Endodermal cell (in vitro differentiated cells): ENCODE measurements at places on chromosomes 6 and 20.
A peak's percentile ranks its signal among the peaks of the same experiment; 100 is the strongest.

DNA sequence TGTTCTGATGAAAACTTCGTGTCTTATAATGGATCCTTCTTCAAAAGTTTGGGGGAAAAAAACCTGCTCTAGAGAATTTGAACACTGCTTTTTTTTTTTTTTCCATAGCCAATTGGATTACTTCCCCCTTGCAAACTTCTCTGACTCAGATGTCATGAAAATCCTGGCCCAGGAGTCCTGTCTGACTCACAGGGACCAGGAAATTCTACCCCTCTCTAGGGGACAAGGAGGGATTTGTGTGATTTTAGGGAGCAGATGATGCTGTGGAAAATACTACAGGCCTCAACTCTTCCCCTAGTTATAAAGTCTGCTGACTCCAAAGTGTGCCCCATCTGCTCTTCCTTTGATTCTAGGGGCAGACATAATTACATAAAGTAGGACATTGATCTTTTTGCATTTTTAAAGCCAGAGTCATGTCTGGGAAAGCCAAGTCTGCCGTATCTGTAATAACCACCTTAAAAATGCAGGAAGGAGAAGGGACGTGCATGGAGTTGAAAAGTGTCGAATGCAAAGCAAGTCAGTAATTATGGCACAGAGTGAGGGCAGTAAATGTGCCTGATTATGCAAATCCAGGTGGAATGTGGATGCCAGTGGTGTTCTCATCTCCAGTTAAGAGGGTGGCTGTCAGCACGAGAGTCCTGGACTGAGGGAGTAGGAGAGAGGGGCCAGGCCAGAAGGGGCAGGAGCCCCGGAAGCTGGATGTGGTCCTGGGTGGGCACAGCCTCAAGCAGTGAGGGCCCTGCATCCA, 144.3 kb upstream of the SULF2 start:
- no peak for DNase-seq

DNA sequence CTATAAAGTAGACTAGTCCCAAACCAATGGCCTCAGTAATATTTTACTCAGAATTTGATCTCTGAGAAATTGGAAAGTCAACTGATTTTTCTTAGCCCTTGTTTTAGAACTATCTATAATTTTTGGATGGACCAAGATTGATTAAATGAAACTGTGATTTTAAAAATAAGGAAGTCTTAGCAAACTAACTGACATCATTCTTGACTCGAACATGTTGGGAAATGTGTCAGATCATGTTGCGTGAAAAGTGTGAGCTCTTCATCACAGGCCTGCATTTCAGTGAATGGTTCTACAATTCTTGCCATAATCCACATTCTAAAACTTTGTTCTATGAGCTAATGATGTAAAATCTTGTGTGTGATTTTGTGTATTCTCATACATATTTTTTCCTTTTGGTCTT, 11.0 kb downstream of the TNFAIP3 start:
- no peak for DNase-seq

DNA sequence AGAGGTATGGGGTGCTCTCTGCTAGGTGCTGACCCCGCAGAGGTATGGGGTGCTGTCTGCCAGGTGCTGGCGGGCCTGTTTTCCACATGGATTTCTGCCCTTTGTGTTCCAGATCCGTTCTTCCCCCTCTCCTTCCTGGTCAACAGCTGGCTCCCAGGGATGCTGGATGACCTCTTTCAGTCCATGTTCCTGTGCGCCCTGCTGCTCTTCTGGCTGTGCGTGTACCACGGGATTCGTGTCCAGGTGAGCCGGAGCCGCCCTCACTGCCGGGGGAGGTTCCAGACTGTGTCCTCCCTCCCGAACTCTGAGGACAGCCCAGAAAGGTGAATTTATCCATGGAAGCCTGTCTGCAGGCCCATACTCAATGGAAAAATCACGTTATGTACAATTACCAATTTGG, 36.3 kb downstream of the DYNLT1 start:
- DNase-seq, result no peak

DNA sequence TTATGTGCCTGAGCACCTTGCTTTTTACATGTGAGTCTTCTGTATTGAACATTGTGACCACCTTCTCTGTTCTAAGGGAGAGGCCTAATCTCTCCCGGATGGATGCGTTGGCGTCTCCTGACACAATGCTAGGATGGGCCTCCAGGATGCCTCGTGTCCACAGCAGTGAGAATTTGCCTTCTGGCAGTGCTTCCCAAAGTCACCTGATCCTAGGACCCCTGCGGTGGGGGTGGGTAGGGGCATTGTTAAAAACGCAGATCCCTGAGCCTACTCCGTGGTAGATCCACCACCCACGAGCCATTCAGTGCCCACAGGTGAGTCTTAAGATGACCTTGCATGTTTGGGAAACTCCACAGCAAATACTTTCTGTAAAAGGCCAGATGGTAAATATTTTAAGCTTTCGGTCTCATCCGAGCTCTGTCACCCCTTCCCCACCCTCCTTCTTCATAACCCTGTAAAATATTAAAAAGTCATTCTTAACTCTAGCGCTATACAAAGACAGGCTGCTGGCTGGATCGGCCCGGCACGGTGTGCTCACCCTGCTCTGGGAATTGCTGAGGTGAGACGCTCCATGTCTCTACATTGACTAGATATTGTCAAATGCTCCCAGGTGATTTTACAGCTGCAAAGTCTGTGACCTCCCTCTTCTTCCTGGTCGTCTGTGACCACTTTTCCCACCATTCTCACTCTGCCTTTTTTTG, 106.7 kb upstream of the IYD start:
- DNase-seq, result peak; percentile 59

DNA sequence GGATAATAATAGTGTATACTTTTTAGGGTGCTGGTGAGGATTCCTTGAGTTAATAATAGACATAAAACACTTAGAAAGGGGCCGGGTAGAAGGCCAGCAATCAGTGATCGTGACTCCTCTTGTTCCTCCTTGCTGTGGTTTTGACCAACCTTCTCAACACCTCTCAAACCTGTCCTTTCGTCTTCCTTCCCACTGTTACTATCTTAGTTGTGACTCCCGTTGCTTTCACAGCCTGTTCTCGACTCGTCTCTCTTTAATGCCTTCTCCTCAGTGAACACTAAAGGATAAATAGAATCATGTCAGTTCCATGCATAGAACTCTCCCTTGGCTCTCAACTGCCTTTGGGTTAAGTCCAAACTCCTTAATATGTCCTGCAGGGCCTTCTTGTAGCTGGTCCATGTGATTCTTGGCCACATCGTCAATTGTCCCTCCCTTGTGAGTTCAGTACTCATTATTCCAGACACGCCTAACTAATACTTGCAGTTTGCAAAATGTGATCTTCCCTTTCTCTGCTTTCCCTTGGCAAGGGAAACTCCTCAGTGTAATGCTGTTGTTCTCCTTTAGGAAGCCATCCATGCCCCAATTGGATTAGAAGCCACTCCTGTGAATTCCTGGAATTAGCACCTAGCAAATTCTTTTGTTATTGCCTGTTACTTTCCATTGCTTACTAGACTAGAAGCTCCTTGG, 164.9 kb downstream of the UTRN start:
- DNase-seq, result peak; percentile 48

DNA sequence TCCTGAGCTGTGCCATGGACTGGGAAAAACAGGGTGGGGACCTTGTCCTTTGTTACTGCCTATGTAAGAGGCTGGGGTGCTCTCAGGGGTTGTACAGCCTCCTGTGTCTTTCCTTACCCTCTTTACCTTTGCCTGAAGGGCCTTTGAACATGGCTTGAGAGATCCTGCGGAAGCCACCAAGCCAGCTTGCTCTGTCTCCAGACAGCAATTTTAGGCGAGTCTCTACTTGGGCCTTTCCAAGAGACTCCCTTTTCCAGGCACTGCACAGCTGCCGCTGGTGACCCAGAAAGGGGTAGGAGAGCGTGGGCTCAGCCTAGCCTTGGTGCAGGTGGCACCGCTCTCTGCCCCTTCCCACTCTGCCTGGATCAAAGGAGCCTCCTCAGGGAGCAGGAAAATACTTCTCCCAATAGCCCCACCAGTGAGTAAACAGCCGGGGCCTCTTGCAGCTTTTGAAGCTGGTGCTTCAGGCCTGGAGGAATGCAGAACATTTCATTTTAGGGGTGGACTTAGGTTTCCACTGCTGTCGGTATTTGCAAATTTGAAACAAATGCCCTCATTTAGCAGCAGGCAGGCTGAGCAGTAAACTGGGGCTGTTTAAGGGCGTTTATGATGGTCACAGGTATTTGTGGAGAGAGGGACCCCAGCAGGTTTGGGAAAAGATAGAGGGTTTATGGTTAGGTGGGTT, 13.9 kb downstream of the PTK7 start:
- DNase-seq, result peak; percentile 75

GRCh38 chr6:132465530-132466485, 47.1 kb downstream of the STX7 start:
- no peak for DNase-seq

- no peak for DNase-seq
These were observed 754.7 kb downstream of the DHX35 start for GRCh38 chr20:39716796-39717341.

GRCh38 chr6:140317950-140318349, 943.5 kb upstream of the CITED2 start:
- DNase-seq, result no peak

GRCh38 chr6:71886184-71887005, at the start of gene RIMS1:
TSS of gene RIMS1 (plus strand) at chr6:71886550. CDS start at chr6:71887024, 474 bp downstream.
- DNase-seq, result peak; percentile 90

DNA sequence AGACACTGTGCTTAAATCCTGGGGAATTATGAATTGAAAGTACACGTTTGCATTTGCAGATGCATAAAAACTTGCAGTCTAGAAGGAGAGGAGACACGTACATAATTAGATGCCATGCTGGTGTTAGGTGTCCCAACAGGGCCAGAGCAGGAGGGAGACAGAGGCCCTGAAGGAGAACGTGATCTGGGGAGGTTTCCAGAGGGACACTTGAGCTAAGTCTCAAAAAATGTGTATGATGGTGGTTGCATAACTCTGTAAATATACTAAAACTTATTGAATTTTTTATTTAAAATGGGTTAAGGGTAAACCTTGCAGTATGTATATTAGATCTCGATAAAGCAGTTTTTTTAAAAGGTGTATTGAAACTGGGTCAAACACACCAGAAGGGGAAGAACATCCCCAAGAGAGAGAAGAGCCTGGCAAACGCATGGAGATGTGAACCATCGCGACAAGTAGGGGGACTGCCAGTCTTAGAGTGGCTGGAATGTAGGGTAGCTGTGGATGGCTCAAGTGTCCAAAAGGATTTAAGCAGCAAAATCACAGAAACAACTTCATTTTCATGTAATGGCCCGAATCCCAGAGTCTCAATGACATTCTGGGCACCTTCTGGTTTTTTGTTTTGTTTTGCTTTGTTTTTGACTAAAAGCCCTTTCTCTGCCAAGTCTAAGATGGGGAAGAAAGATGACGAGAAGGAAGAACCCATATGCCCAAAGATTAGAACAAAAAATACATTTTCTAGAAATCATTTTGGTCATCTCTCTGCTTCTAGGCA, 15.3 kb downstream of the TRAF3IP2 start:
- DNase-seq, result no peak

DNA sequence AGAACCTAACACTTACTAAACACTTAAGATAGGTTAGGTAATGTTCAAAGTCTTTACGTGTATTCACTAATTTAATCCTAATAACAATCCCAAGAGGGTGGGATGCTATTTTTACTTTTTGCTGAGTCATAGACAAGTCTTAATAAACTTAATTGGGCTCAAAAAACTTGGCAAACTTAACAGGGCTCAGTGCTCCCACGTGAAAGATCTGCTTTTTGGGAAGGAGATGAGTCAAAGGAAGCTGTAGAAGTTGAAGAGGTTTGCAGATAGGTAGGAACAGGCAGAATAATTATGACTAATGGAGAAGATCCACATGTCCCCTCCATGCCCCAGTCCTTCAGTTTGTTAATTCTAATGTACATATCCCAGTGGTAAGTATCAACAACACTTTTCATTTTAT, 44.5 kb upstream of the STMND1 start:
- DNase-seq, result no peak

DNA sequence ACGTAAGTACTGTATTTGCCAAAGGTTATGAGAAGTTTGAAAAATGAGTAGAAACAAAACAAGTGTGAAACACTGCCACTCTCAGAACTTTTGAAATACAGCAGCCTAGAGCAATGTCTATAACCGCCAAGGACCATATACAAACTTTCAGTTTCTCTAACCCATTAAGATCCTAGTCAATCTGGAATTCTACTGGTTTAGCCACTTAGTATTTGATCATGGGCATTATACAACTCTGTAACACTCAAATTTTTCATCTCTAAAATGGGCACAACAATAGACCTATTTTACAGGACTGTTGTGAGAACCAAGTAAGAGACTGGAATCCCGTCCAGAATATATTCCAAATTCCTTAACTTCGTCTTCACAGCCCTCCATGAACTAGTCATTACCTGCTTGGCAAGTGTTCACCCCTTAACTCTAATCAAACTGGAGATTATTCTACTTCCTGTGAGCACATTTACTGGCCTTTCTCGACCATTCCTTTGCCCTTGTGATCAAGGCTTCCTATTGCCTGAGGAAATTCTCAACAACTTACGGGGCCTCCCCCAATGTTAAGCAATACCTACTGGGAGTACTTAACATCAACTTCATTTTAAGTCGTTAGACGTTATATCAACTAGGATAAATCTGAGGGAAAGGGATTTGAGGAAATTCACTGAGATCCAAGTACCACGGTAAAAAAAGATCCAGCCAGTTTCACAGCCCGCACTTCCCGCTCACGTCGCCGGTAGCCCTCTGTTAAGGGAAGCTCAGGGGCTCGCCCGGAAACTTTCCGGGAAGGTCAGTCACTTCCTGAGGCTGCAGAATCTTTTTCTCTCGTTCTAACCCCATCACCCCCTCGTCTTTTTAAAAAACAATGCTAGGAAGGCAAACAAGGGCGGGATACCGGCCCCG, 1.1 kb downstream of the EIF2S2 start:
- DNase-seq, result no peak

DNA sequence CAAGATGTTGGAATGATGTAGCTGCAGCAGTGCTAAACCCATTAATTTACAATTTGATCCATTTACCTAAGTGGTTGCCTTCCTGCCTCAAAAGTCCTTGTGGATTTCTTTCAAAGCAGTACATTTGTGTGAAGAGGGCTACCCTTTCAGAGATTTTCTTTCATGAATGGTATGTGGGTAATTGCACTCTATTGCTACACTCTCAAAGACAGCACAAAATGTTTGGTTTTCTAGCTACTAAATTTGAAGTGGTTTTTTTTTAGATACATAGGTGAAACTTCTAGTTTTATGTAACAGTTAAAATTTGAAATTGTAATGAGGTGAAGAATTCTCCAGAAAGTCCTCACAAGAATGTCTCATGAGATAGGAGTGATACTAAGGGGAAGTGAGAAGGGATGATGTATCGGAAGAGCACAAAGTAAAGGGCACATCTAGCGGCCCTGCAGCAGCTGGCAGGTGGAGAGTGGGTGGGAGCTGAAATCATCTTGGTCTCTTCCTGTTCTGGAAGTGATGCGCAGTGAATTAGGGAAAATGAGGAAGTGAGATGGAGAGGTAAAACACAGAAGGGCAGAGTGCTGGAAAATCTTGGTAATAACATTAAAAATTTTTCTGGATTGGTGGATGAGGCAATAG, 236.8 kb upstream of the MAN1A1 start:
- no peak for DNase-seq
